ENCODE measurements at places on chromosomes 6 and 20. TPM values are rescaled to one million over a fixed set of nuclear protein-coding genes. Genes with fewer than 3 reads are reported as not detected.

Gene CALHM4
- not detected for total RNA-seq

Gene TCF19
- total RNA-seq, result 18.9 TPM

Gene PPP1R3G
- 0.45 TPM for total RNA-seq

Gene PNPLA1
- total RNA-seq, result not detected

Gene MDFI
- 53.9 TPM for total RNA-seq

Gene LCA5
- 11.3 TPM for total RNA-seq

GRCh38 chr20:9441948-9442347 lies 72.4 kb upstream of the LAMP5 start:
- no peak for DNase-seq

GRCh38 chr6:24667378-24667803 lies 514 bp downstream of the ACOT13 start:
- DNase-seq, result no peak

GRCh38 chr6:119533603-119534279 lies 184.2 kb upstream of the MAN1A1 start:
- DNase-seq, result no peak

- DNase-seq, result no peak
These were observed 124.3 kb downstream of the CDKAL1 start for GRCh38 chr6:20658516-20658915.

- DNase-seq, result no peak
These were observed 342.2 kb downstream of the CDH26 start for GRCh38 chr20:60300374-60300773.

GRCh38 chr6:168370310-168370991 lies 50.9 kb upstream of the DACT2 start:
- peak; percentile 84 for DNase-seq
